ENCODE measurements at places on chromosomes 1 and 21.

- DNase-seq, result no peak
Observed at GRCh38 chr1:61352845-61353435, 270.6 kb downstream of the NFIA start.

DNA sequence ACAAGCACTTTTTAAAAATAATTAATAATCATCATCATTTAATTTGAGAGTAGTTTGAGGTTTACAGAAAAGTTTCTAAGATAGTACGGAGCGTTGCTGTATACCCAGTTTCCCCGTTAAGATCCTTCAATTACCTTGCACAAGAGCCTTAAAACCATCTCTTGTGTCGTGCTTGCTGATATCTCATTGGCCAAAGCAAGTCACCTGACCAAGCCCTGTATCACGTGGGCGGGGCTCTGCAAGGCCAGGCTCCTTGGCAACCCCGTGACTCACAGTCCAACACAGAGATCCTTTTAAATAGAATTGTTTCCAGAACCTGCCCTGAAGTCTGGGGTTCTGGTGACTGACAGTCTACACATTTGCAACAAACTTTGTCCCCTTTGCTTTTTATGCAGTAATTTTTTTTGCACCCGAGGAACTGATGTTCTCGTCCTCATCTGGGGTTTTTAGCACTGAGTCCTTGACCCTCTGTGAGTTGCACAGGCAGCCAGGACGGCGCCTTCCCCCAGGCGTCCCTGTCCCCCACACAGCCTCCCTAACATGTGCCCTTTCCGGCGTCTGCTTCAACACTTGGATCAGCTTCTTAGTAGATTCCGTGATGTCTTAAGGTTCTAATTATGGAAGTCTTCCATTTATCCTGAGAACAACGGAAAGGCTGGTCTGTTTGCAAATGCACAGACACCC lies 183.3 kb upstream of the TMEM51 start:
- DNase-seq, result peak; percentile 45

GRCh38 chr1:118815909-118816308 lies 172.2 kb downstream of the TBX15 start:
- no peak for DNase-seq

- DNase-seq, result no peak
Observed at GRCh38 chr1:71918630-71919029, 363.7 kb downstream of the NEGR1 start.

DNA sequence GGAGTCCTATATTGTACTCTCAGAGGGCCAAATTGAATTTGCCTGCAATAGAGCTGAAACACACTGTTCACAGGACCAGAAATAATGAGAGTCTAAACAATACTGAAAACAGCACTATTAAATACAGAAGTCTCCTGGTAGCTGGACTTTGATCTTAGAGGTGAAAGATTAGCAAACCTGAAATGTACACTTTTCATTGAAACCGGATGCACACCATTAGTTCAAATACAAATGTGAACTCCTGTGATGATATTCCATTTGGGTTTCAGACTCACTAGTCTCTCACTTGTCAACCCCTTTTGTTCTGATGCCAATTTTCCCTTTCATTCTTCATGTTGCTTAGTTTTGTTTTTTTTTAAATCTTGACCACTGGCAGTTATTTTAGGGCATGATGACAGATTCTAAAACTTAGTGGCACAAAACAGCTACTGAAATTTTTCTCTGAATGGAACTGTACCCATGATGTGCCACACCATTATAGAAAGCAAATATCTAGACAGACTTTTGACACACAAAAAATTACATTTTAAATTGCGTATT lies 5.9 kb upstream of the TNFSF4 start:
- no peak for DNase-seq

DNA sequence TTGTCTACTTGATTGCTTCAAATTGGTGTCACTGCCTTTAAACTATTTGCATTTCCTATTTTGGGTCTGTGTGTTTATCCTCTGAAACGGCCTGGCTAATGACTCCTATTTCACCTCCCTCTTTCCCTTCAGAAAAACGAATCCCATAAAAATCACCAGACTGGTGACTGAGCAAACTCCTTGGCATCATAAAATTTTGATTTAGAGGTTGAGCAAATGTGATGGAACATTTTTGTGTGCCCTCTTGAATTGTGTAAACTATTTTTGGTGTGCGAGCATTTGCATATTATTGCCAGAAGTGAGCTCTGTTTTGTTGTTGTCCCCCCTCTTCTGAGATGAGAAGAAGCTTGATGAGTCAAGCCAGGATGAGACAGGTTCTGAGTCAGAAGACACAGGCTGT lies 316.1 kb downstream of the AJAP1 start:
- DNase-seq, result no peak

DNA sequence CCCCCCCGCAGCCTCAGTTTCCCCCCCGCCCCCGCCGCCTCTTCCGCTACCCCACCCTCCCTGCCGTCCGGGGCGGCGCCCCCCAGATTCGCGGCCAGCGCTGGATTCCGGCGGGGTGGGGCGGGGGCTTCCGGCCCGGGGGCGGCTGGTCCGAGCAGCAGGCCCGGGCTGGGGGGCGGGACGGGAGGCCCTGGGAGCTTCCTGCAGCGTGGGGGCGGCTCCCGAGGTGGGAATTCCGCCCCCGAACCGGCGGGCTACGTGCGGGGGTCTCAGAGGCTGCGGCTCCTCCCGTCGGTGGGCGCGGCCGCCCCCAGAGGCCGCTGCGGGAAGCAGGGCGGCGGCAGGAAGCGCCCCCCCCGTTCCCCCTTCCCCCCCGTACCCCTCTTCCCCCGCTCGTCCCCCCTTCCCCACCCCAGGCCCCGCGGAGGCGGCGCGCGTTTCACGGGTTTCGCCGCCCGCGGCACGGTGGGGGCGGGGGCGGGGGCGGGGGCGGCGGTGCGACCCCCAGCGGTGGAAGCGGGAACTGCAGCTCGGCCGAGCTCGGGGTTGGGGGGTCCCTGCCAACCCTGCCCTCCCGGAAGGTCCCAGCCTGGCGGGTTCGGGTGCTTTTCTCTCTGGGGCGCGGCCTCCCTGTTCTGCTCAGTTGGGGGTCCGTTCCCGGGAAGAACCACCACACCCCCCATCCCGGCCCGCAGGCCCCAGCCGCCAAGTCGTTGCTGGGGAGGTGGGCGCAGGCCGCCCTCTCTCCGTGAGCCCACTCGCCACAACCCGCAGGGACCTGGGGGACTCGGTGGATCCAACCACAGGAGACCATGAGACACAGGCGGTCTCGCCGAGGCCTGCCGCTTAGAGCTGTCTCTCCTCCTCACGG lies 76.3 kb downstream of the MORN1 start:
- no peak for DNase-seq

GRCh38 chr1:206700445-206701036 lies 15.8 kb downstream of the MAPKAPK2 start:
- no peak for DNase-seq

- DNase-seq, result no peak
Observed at GRCh38 chr1:97186381-97186780, 464.8 kb downstream of the PTBP2 start.

DNA sequence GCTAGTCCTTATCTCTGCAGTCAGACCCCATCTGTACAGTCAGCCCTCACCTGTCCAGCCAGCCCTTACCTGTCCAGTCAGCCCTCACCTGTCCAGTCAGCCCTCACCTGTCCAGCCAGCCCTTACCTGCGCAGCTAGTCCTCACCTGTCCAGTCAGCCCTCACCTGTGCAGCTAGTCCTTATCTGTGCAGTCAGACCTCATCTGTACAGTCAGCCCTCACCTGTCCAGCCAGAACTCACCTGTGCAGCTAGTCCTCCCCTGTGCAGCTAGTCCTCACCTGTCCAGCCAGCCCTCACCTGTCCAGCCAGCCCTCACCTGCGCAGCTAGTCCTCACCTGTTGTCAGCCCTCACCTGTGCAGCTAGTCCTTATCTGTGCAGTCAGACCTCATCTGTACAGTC lies 506.8 kb downstream of the NPHP4 start:
- no peak for DNase-seq

- DNase-seq, result no peak
Observed at GRCh38 chr1:29453502-29454240, 217.3 kb downstream of the PTPRU start.

Measured in head of caudate nucleus (tissue), 42 donors.